ENCODE measurements at places on chromosomes 1 and 21. TPM values are rescaled to one million over a fixed set of nuclear protein-coding genes. Genes with fewer than 3 reads are reported as not detected.

The MIXL1 gene
- polyA plus RNA-seq, result not detected

The USP21 gene
- 22.4 TPM for polyA plus RNA-seq

The S100A14 gene
- polyA plus RNA-seq, result 0.80 TPM

The INAVA gene
- polyA plus RNA-seq, result 0.01 TPM

The ANGPTL3 gene
- polyA plus RNA-seq, result not detected

The SLC5A9 gene
- 0.59 TPM for polyA plus RNA-seq

The DRAXIN gene
- 0.07 TPM for polyA plus RNA-seq

The LHX4 gene
- under 0.01 TPM for polyA plus RNA-seq

The SPRR1A gene
- polyA plus RNA-seq, result not detected

The SORT1 gene
- 64.1 TPM for polyA plus RNA-seq

The S100A7A gene
- not detected for polyA plus RNA-seq

The OR6K3 gene
- not detected for polyA plus RNA-seq

DNA sequence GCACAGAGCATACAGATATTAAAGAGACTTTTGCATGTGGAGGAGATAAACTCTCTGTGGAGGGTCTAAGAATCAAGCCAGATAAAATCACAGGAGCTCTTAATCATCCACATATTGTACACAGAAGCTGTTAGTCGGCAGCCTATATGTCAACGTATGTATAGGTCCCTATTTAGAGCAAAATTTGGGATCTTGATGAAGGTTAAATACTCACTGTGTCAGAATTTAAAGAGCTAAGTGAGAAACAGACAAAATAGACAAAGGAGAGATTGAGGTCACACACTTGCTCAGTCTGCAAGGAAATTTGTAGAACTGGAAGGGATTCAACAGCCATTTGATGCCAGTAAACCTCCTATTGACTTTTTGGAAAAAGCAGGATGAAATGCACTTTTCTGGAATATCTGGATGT lies 4.1 kb upstream of the IRF2BP2 start:
- DNase-seq, result no peak

DNA sequence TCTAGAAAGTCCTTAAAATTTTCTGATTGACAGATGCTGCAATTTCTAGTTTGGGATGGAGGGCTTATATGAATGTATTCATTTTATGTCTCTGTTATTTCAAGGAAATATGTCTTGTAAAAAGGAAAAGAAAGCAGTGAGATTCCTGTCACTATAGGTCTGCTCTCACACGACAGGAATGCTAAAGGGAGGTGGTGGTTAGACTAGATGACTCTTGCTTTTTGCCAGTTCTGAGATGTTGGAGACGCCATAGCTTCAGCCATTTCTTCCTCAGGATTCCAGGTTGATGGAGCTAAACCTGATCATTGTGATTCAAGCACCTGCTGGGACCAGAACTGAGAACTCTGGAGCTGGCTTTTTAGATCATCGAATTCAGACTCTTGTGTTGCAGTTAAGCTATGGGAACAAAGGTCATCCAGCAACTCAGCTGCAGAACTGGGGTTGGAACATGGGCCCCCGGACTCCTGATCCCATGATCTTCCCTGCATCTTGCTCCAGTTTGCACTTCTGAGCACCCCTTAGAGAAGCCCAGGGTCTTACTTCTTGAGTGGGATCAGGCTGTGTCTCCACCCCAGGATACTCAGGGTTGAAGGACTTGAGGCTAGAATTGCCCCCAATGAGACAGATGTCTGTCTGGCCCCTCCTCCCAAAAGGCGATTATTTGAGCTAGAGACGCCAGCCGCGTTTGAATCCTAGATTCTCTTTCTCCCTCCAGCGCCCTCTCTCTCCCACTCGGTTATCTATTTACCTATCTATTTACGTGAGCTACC lies 46.7 kb upstream of the FOXO6 start:
- no peak for DNase-seq

GRCh38 chr21:33071770-33072306 lies 1.9 kb downstream of the OLIG1 start:
- DNase-seq, result no peak

GRCh38 chr1:224528900-224529299 lies 87.2 kb upstream of the CNIH3 start:
- no peak for DNase-seq

DNA sequence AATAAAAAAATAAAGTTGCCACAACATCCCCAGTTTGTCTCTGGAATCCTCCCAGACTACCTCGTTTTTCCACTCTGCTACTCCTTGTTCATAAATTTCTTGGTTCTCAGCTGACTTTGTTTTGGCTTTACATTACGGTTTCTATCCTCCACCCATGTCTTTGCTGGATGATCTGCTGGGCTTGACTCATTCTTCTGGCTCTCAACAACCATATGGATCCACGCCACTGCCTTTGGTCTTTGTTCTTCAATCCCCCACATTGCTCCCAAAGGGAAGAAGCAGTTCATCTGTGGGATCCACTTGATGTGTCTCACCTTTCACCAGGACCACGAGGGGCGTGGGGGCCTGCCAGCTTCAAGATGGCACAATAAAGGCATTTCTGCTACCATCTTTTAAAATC lies 67.1 kb upstream of the NBL1 start:
- DNase-seq, result no peak

DNA sequence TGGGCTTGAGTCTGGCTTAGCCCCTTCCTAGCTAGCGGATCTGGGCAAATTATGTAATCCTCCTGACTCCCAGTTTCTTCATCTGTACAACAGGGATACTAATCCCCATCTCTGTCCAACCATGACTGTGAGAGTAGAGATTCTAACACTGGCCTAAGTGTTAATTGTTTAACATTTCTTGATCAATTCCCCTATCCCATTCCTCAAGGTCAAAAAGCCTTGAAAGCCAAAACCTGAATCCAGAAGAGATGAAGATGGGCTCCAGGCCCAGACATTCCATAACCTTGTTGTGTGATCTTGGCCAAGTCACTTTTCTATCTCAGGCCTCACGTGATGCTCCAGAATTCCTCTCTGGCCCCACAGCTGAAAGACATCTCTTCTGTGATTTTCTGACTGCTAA lies 18.8 kb upstream of the PHLDA3 start:
- DNase-seq, result no peak

DNA sequence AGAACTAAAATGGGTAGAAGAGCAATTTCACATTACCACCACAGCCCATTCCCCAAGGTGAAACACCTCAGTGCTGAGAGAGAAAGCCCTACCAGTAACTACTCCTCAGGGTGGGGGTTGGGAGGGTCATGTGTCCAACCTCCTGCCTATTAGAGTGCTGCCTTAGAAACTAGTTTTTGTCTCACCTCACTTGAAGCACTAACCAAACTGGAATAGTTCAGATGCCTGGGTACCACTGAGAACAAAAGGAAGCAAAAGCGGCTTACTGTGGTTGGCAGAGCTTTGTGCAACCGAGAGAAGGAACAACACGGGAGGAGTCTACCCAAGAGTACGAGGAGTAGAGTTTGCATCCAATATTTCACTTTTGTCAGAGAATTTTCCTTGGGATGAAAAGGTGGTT lies 1207.5 kb upstream of the ADGRL2 start:
- no peak for DNase-seq

DNA sequence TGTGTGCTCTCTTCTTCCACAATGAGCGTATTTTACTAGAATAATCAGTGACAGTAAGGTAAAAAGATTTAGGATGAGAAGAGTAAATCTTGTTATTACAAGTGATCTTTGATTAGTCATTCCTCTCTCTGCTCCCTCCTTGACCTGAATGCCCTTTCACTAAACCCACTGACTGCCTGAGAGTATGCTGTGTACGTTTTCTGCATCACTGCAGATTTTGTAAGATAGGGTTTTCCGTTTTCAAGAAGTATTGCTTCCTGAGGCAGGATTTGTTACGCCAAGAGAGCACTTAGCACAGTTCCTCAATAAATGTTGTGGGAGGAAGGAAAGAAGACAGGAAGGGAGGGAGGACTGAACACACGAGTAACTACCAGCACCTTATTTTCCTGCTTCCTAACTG lies 7.7 kb upstream of the LAMB3 start:
- no peak for DNase-seq

- DNase-seq, result no peak
Measured at GRCh38 chr1:172382406-172382805, 38.1 kb upstream of the C1orf105 start.

- DNase-seq, result no peak
Measured at GRCh38 chr1:206895325-206895724, 1.9 kb upstream of the IL24 start.

GRCh38 chr1:1087351-1088028 lies 13.4 kb upstream of the RNF223 start:
- DNase-seq, result no peak

GRCh38 chr1:107135463-107135862 lies 5.4 kb upstream of the NTNG1 start:
- DNase-seq, result no peak

- no peak for DNase-seq
Measured at GRCh38 chr1:98034505-98034904, 113.7 kb upstream of the DPYD start.

- DNase-seq, result no peak
Measured at GRCh38 chr1:31818206-31818605, 2.4 kb upstream of the SPOCD1 start.

GRCh38 chr1:217105437-217105836 lies 382.2 kb upstream of the ESRRG start:
- DNase-seq, result no peak

DNA sequence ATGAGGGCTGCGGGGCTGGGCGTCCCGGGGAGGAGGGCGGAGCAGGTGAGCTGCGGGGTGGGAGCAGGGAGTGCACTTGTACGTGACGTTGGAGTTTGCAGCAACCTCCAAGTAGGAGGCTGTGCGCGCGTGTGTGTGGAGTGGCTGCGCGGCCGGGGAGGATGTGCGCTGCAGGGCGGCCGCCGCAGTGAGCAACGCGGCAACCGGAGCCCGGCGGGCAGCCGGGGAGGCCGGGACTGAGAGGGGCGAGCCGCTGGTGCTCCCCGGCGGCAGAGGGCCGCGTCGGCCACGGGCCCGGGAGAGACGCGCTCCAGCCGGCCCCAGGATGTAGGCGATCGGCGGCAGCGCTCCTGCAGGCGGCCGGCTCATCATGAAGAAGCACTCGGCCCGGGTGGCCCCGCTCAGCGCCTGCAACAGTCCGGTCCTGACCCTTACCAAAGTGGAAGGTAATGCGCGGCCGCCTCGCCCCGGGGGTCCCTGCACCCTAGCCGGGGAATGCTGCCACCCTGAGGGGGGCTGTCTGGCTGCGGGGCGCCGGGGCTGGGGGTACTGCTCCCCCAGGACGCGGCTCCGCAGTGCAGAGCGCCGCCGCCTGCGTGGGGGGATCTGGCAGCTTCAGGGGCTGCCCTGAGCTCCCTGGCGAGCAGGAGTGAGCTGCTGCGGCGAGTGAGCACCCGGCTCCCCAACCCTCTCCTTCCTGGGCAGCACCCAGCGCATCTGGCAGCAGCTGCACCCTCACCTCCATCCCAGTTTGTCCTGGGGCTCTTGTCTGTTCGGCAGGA lies 158.9 kb upstream of the COA6 start:
- DNase-seq, result peak; percentile 26

GRCh38 chr1:241219449-241219848 lies 137.6 kb downstream of the RGS7 start:
- DNase-seq, result no peak

DNA sequence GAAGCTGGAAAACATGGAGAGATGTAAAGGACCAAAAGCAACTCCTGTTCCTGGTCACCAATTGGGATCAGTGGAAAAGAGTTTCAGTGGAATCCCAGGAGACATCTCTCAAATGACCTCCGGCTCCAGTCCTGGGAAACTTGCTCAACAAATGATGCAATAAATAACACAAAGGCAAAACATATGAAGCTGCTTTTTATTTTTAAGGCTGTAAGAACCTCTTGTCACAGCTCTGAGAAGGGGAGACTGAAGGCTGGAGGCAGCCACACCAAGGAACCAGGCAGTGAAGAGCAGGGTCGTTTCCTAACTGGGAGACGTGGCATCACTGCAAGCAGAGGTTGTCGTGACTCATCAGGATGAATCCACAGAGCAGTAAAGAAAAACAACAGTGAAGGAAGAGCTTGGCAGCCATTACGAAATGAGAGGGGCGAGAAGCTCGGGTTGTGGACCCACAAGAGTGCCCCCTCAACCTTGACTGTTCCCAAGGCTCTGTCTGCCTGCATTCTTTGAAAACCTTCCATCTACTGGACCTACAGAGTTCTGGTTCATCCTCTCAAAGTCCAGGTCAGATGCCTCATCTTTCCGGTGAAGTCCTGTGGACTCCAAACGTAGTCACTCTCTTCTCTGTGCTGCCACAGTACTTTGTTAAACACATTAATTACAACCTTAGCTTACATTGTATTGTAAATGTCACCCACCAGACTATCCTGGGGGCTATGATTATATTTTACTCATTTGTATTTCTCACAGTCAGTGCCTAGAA lies 32.1 kb downstream of the JAK1 start:
- no peak for DNase-seq

GRCh38 chr1:206708058-206708457 lies 23.4 kb downstream of the MAPKAPK2 start:
- no peak for DNase-seq

DNA sequence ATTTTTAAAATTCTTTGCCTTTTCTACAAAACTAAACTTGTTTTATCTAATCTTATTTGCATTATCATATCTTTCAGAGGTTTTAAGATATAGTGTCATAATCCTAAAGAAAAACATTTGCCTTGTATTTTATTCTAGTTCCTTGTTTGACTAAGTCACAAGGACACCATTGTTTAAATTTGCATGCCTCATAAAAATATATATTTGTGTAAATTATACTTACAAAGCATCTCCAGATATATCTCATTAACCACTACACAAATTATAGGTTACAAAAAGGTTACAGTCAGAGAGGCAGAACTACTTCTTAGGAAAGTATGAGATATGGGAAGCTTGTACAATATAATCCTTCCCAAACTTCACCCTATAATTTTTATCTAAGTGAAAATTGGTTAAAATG lies 4.2 kb upstream of the RGS13 start:
- no peak for DNase-seq

- DNase-seq, result no peak
Measured at GRCh38 chr1:176854758-176855745, 309.5 kb downstream of the ASTN1 start.

- DNase-seq, result no peak
Measured at GRCh38 chr1:87869567-87869966, 540.9 kb downstream of the LMO4 start.

GRCh38 chr1:61254634-61255357 lies 172.4 kb downstream of the NFIA start:
- no peak for DNase-seq

DNA sequence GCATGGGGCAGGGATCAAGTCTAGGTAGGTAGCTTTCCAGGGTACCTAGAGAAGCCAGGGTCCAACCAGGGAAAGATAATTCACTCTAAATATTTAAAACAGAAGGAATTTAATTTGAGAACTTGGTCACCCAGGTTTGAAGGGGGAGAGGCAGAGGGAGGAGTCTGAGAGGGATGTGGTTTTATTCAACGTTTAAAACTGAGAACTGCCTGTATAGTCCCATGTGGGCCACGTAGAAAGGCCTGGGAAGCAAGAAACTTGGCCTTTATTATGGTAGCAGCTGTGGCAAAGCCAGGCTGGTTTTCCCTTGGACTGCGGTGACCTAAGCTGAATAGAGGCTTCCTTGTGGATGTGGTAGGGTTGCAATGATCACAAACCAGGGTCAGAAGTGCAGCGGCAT lies 42.0 kb upstream of the DUSP10 start:
- DNase-seq, result no peak

All from heart right ventricle (tissue), 16 donors.